Activated naive CD4-positive, alpha-beta T cell (primary cell): ENCODE measurements at places on chromosomes 3 and 15.

DNA sequence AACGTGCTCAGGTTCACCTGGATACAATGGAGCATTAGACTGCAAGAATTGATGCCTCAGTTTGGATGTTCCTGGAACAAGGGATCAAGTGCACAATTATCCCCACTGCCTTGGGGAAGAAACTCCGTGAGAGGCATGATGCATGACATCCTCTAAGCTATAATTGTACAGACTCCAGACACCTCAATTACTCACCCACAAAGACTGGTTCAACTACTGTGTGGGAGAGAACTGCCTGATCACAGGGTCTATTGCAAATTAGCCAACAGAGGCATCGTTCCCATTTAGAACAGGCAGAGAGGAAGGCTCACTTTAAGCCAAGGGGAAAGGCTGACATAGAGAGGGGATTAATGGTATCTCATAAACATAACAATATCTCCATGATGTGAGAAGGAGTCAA is 43.5 kb downstream of the ARRDC4 start:
- DNase-seq: no peak

GRCh38 chr3:47867451-47868044 is 64.6 kb downstream of the DHX30 start:
- no peak for DNase-seq

DNA sequence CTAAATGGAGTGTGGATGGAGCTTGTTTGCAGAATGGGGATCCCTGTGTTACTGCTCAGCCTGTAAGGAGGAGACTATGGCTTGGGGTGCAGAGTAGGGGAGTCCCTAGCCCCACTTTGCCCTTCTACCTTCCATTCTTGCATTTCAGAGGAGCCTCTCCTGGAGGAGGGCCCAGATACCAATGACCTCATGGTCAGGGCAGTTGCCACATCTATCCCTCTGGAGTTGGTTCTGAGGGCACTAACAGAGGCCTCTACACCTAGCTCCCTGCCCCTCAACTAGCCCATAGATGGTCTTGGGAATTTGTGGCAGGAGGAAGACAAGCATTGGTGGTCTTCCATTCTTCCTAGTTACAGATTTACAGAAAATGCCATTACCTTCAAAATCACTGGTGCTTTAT is 6.1 kb downstream of the SKOR1 start:
- no peak for DNase-seq

- DNase-seq: no peak
Measured at GRCh38 chr3:53892286-53892637, 603 bp upstream of the SELENOK start.

GRCh38 chr15:93570527-93570926 is 481.5 kb upstream of the RGMA start:
- DNase-seq: no peak

DNA sequence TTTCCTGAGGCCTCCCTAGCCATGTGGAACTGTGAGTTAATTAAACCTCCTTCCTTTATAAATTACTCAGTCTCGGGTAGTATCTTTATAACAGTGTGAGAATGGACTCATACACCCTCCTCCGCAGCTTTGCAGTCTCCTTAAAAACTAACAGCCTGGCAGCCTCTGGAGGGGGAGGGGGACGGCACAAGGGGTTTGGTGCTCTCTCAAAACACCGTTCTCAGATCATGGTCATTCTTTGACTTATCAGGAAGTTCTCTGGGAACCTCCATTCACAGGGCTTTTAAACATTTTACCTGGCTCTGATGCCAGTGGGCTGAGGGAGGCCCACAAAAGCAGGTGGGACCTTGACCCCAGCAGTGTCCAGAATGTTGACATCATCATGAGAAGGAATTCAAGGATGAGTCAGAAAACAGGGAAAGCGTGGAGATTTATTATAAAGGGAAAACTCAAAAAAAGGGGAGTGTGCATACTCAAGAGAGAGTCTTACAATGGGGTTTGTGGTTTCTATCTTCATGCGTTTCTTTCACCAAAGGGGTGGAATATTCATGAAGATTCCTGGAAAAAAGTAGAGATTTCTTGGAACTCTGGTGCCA is 43.9 kb downstream of the ONECUT1 start:
- DNase-seq: no peak

DNA sequence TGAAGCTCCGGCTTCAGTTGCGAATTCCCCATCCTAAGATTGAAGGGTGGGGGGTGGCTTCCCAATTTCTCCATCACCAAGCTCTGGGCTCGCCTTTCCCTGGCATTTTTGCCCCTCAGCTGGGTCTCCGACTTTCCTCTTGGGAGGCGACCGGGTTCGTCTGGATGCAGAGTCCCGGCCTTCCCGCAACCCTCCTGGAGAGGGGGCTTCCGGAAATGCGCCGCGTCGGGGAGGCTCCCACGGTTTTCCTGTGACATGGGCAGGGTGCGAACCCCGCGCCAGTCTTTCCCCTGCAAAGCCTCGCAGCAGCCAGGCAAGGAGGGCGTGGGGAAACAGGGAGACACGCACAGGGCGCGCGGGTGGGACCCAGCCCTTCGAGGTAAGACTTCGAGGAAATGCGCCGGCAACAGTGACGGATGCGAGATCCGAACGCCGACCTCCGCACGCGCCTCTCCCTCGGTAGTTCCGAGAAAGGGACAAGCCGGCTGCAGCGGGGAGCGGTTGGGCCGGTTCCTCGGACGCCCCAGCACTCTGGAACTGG is 466 bp upstream of the HCN4 start:
- no peak for DNase-seq

GRCh38 chr3:49721896-49722781 is 1.6 kb downstream of the GMPPB start:
- DNase-seq: no peak

DNA sequence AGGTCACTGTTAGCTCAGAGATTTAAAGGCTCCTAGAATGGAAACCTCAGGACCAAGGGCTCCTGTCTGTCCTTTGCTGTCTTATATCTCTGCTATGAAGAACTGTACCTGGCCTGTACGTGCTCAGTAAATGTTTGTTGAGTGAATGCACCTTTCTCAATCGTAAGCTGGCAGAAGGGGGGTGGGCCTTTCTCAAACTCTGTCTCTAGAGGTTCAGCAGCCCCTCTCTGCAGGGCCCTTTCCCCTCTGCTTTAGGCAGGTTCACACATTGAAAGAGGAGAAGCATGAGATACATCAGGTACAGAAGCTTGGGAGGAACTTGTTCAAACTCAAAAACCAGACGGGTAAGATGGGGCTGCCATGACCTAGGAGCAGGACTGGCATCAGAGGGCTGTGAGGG is 155.6 kb downstream of the GOLGA6L4 start:
- no peak for DNase-seq

- no peak for DNase-seq
Measured at GRCh38 chr3:42711491-42712343, 9.1 kb upstream of the HHATL start.

- no peak for DNase-seq
Measured at GRCh38 chr15:92393071-92393979, at the start of gene ST8SIA2. Gene ST8SIA2, plus strand, starts transcription at chr15:92393881. Its CDS starts 184 bp downstream, at chr15:92394065.

- no peak for DNase-seq
Measured at GRCh38 chr3:131856171-131856570, 178.6 kb downstream of the CPNE4 start.

- no peak for DNase-seq
Measured at GRCh38 chr3:63030666-63031065, 155.4 kb upstream of the CADPS start.

DNA sequence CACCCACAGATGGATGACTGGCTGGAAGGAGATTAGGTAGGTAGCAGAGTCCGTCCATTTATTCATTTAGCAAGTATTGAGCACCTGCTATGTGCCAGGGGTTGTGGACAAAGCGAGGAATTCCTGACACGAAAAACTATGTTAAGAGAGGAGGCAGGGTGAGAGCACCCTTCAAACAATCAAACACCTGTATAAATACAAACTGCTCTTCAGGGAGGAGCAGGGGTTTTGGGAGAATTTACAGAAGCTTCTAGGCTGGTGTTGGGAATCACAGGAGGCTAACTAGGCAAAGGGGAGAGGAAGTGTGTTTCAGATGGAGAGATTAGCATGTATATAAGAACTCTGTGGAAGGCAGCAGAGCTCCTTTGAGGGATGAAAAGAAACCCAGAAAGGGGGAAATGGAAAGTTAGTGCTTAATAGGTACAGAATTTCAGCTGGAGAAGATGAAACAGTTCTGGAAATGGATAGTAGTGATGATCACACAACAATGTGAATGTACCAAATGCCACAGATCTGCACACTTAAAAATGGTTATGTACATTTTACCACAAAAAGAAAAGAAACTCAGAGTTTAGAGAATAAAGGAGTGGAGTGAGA is 805 bp upstream of the SEC22C start:
- DNase-seq: no peak

GRCh38 chr15:101439920-101440319 is 49.6 kb downstream of the PCSK6 start:
- DNase-seq: no peak

GRCh38 chr3:50662408-50662807 is 12.3 kb upstream of the DOCK3 start:
- DNase-seq: no peak

- no peak for DNase-seq
Measured at GRCh38 chr3:138195481-138195880, 8.4 kb downstream of the ARMC8 start.

DNA sequence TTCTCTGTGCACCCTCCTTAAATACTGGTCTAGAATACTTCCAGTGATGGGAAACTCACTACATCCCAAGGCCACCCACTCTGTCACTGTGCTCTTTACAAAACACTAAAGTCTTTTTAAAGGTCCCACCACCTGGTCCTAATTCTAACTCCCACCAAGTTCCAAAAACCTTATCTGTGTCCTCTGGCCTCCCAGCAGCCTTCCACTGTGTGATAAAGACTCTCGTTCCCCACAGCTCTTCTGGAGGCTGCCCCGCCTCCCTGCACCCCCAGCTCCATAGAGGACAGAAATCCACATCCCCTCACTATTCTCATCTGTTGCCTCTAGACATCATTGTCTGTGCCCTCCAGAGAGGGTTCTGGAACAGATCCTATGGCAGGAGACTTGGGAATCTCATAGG is 276.4 kb downstream of the FAM43A start:
- DNase-seq: no peak

DNA sequence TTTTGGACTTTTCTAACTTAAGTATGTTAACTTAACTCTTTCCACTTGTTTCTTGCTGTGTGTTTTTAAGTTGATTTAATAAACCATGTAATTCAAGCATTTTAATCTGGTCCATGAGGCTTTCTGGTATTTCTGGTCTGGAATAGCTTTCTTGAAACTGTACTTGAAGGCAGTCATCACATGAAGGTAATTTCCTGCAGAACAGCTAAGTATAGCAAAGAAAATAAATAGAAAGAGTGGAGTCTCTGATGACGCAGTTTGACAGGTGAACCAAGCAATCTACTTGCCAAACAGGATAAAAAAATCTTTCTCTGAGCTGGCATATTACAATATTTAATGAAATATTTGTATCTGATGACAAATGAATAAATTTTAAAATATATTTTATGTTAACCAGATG is 74.9 kb downstream of the BTLA start:
- DNase-seq: no peak

GRCh38 chr3:7410782-7411181 is 549.9 kb downstream of the GRM7 start:
- no peak for DNase-seq
